Heart right ventricle (tissue), 16 donors: ENCODE measurements at places on chromosomes 1 and 21. TPM values are rescaled to one million over a fixed set of nuclear protein-coding genes. Genes with fewer than 3 reads are reported as not detected.

The CD101 gene
- total RNA-seq: 0.45 TPM

The MFN2 gene
- total RNA-seq: 912 TPM

DNA sequence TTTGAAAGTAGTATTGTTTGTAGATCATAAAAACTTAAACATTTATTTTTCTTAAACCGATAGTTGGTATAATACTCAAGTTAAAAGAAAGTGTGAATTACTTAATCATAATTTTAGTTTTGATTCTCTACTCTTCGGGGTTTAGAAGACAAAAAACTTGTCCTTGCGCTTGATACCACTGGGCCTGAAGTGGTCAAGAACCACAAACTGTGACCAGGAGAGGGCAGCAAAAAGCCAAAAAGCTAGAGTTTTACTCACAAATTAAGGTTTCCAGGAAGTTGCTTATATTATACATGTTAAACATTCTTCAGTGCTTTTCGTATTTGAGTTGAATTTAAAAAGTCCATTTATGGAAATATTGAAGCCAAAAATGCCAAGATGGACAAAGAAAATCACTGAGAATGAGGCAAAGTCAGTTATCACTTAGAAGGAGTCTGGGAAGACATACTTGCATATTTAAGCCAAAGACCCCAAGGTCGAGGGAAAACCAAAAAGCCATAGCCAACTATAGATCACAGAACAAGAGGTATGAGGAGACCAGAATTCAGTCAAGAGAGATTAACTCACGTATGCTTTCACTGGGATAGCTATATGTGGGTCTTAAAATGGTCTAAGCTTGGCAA lies 34.2 kb downstream of the EFCAB7 start:
- DNase-seq: no peak

- no peak for DNase-seq
These were observed 2.8 kb downstream of the ABCG1 start for GRCh38 chr21:42221581-42222345.

DNA sequence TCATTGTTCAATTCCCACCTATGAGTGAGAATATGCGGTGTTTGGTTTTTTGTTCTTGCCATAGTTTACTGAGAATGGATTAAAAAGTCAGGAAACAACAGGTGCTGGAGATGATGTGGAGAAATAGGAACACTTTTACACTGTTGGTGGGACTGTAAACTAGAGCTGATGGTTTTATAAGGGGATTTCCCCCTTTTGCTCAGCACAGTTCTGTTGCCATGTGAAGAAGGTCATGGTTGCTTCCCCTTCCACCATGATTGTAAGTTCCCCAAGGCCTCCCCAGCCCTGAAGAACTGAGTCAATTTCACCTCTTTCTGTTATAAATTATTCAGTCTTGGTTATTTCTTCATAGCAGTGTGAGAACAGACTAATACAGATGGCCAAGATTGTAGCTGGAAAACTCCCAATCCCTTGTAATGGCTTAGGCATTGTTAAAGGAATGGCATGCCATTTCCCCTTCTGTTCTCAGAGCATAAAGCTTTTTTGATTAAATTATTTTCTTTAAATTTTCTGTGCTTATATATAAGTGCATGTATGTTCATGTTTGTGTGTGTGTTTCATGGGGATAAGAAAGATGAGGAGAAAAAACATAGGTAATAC lies 144.8 kb downstream of the BACH1 start:
- no peak for DNase-seq

- DNase-seq: no peak
These were observed 889 bp upstream of the TXLNA start for GRCh38 chr1:32178380-32179192.

GRCh38 chr1:77882411-77882810 lies 6.0 kb upstream of the NEXN start:
- no peak for DNase-seq

GRCh38 chr1:231550448-231550781 lies 21.9 kb downstream of the TSNAX start:
- DNase-seq: no peak

- no peak for DNase-seq
These were observed 22.8 kb upstream of the RNF186 start for GRCh38 chr1:19837866-19838265.

- DNase-seq: no peak
These were observed 27.5 kb downstream of the SLC2A1 start for GRCh38 chr1:42931108-42931539.

DNA sequence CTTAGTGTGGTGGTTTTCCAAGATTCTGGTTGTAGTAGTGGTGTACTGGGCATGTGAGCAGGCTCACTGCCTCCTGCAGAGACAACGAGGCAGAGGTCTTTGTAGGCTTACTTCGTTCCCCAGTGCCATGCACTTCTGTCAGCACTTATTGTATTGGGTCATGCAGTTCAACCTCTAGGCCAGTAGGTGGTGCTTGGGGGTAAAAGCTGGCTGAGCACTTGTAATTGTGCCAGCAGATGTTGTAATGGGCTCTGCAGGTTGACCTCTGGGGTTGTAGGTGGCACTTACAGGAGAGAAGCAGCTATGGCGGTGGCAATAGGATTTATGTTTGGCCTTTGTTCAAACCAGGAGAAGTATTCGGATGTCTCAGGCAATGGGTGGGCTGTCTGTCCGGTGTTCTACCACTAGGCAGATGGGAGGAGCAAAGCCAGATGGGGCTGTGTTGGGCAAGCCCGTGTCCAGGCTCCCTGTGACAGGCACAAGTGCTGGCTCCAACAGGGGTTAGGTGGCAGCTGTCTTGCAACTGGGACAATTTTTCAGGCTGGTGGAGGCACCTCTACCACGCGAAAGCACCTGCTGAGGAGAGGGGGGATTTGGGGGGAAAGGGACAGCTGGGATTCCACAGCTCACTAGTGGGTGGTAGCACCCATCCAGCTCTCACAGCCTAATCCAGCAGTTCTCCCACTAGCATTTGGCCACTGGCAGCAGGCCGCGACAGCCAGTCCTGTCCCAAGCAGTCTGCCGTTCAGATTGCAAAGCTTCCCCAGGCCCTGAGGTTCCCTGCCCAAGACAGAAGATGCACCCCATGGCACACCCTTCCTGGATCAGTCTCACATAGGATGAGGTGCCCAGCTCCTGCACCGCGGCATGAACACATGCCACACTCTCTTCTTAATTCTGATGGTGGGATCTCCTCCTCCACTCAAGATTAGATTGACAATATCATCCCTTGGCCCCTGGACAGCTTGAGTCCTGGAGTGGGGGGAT lies 274.5 kb downstream of the CTH start:
- DNase-seq: no peak

- no peak for DNase-seq
These were observed at the start of gene NPHS2 for GRCh38 chr1:179575497-179576314. NPHS2 (minus strand) TSS chr1:179575948; CDS start chr1:179575864, 84 bp downstream.

DNA sequence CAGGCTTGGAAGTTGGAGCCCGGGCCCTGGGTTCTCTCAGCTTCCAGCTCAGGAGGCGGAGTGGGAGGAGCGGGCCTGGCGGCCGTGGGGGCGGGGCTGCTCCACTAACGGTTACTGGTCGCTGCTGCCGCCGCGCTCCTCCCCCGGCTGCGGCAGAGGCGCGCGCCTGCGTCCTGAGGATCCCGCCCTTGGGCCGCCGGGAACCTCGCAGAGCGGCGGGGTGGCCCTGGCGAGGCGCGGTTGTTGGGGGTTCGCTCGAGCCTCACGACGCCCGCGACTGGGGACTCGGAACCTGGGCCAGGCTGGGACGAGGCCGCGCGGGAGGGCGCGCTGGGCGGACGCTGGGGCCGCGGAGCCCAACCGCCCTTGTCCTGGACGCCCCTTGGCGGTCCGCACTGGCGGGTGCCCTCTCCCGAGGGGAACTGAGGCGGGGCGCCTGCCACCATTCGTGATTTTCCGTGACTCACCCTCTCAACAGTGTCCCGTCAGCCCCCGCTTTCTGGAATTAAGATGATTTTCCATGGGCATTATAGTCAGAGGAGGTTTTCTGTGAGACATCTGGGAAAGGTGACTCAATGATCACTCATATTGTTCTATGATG lies 34.1 kb downstream of the OR2G3 start:
- peak; percentile 46 for DNase-seq
